Neural progenitor cell (in vitro differentiated cells): ENCODE measurements at places on chromosomes 4 and X.

- H3K36me3 ChIP-seq = no peaks in the 10 kb centered on the region
- no peak for DNase-seq
- H3K4me1 ChIP-seq = no peaks in the 10 kb centered on the region
- H3K4me3 ChIP-seq = no peak overlapping the region
- H3K27ac ChIP-seq = no peak overlapping the region
Measured at GRCh38 chr4:17535906-17536305, 20.9 kb downstream of the CLRN2 start.

- H3K27me3 ChIP-seq = no peaks in the 10 kb centered on the region
- DNase-seq = no peak
- no peaks in the 10 kb centered on the region for H3K4me1 ChIP-seq
- no peak overlapping the region for H3K4me3 ChIP-seq
- no peak overlapping the region for H3K27ac ChIP-seq
Measured at GRCh38 chr4:58776627-58777026, 1666.4 kb upstream of the IGFBP7 start.

GRCh38 chr4:53574528-53574927 lies 16.8 kb downstream of the LNX1 start:
- no peaks in the 10 kb centered on the region for H3K36me3 ChIP-seq
- H3K4me3 ChIP-seq = no peak overlapping the region
- no peak for DNase-seq
- no peak overlapping the region for H3K27ac ChIP-seq
- no peaks in the 10 kb centered on the region for H3K27me3 ChIP-seq

- no peak overlapping the region for H3K4me3 ChIP-seq
- H3K4me1 ChIP-seq = peaks cover 15% of the 10 kb centered on the region
- no peak overlapping the region for H3K27ac ChIP-seq
- no peaks in the 10 kb centered on the region for H3K27me3 ChIP-seq
Measured at GRCh38 chrX:41616935-41617334, 71.8 kb upstream of the GPR34 start.

DNA sequence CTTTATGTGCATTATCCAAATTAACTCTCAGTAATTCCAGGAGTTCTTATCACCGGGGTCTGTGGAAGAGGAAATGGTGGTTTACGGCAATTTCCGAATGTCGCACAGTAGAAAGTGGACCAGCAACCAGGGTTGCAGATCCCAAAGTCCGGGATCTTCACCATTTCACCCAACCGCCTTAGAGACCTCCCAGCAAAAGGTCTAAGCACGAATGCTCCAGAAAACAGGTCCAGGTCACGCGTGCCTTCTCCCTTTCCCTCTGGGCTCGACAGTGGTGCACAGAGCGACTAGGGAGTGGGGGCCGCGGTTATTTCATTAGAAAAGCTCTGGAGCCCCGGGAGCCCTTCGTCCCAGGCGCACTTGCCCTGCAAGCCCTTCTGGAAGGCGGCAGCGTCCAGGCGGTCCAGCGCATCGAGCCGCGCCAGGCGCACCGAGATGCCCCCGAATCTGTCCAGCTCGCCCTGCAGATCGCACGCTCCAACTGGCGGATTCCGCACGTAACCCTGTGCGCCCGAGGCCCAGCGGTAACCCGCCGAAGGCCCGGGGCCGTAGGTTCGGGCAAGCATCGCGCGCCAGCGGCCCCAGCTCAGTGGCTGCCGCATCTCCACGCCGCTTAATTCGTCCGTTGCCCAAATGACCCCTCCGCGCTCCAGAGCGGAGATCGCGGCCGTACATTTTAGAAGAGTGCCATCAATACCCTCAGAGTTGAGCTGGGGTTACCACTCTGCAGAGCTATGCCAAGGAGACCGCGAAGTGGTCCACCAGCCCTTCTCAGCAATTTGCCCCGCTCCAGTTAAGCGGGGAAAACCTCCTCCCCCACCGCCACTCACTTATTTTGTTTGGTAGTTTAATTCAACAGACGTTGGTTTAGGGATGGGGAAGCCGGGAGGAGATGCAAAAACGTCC lies at the start of gene NUDT6:
Gene NUDT6, minus strand, starts transcription at position 627 of the 906 bp plus-strand sequence. Its CDS starts 25 bp downstream, at position 602.
- H3K4me1 ChIP-seq = peaks cover 14% of the 10 kb centered on the region
- H3K36me3 ChIP-seq = no peaks in the 10 kb centered on the region
- H3K27ac ChIP-seq = peak within 1 kb of the TSS; percentile 86
- peak; percentile 88 for DNase-seq
- H3K4me3 ChIP-seq = peak within 1 kb of the TSS; percentile 92

DNA sequence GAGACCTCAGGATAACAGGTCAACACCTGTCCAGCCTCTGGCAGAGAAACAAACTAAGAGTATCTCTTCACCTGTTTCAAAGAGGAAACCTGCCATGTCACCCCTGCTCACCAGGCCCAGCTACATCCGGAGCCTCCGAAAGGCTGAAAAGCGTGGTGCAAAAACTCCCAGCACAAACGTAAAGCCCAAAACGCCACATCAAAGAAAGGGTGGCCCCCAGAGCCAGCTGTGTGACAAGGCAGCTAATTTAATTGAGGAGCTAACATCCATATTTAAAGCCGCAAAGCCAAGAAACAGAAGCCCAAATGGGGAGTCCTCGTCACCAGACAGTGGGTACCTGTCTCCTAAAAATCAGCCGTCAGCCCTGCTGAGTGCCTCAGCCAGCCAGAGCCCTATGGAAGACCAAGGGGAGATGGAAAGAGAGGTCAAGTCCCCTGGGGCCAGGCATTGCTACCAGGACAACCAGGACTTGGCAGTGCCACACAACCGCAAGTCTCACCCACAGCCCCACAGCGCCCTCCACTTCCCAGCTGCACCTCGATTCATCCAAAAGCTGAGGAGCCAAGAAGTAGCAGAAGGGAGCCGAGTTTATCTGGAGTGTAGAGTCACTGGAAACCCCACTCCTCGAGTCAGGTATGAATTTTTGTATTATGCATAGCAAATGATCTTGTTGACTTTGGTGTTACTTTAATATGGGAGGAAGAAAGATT lies 15.1 kb downstream of the PALLD start:
- no peak for DNase-seq
- no peaks in the 10 kb centered on the region for H3K27me3 ChIP-seq
- no peaks in the 10 kb centered on the region for H3K4me1 ChIP-seq
- no peak overlapping the region for H3K4me3 ChIP-seq
- no peaks in the 10 kb centered on the region for H3K36me3 ChIP-seq

GRCh38 chr4:163556650-163557391 lies 62.3 kb downstream of the TMA16 start:
- no peaks in the 10 kb centered on the region for H3K27me3 ChIP-seq
- no peaks in the 10 kb centered on the region for H3K4me1 ChIP-seq
- H3K36me3 ChIP-seq = peaks cover 6% of the 10 kb centered on the region
- H3K4me3 ChIP-seq = no peak overlapping the region
- DNase-seq = no peak

GRCh38 chr4:73676861-73677323 lies 56.7 kb upstream of the RASSF6 start:
- H3K36me3 ChIP-seq = no peaks in the 10 kb centered on the region
- H3K27ac ChIP-seq = no peak overlapping the region
- no peak overlapping the region for H3K4me3 ChIP-seq
- H3K4me1 ChIP-seq = no peaks in the 10 kb centered on the region
- DNase-seq = no peak
- no peaks in the 10 kb centered on the region for H3K27me3 ChIP-seq

DNA sequence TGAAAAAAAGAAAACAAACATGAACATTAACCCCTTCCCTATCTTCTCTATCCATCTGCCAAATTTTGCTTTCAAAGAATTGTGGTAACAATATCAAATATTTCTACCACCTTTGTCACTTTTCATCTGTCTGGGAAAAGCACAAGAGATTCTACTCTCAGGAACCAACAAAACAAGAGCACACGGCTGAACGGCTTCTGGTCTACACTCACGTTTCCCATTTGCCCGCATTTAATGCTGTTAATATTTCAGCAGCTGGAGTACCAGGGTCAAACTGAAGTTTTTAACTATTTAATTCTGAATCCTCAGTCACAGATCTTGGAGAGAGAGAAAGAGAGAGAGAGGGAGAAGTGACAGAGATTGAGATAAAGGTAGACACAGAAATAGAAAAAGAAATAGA lies 91.4 kb downstream of the UNC5C start:
- no peak for DNase-seq
- no peak overlapping the region for H3K4me3 ChIP-seq
- H3K36me3 ChIP-seq = no peaks in the 10 kb centered on the region
- no peak overlapping the region for H3K27ac ChIP-seq

DNA sequence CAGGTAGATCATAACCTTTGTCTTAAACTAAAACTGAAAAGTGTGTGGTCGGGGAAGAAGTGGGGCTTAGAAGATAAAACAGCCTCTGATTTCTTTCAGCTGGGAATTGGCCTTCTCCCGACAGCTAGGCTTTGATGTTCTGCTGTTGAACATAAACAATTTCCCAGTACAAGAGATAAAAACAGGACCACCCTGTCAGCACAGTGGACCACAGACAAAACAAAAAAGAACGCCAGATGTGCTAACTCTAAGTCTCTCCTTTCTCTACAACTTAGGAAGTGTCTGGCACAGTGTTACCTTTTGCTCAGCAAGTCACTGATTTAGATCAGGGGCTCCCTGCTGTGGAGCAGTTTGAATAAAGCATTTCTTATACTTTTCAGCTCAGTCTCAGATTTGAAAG lies 87.5 kb upstream of the UXT start:
- H3K27me3 ChIP-seq = no peaks in the 10 kb centered on the region
- no peaks in the 10 kb centered on the region for H3K36me3 ChIP-seq
- H3K4me3 ChIP-seq = no peak overlapping the region
- no peak for DNase-seq
- H3K27ac ChIP-seq = no peak overlapping the region
- no peaks in the 10 kb centered on the region for H3K4me1 ChIP-seq

GRCh38 chrX:155314260-155314659 lies 20.2 kb downstream of the CLIC2 start:
- no peaks in the 10 kb centered on the region for H3K27me3 ChIP-seq
- no peak overlapping the region for H3K27ac ChIP-seq
- no peaks in the 10 kb centered on the region for H3K4me1 ChIP-seq

GRCh38 chr4:184913356-184914143 lies 87.8 kb upstream of the ACSL1 start:
- H3K4me1 ChIP-seq = no peaks in the 10 kb centered on the region
- no peak overlapping the region for H3K27ac ChIP-seq
- DNase-seq = no peak
- H3K36me3 ChIP-seq = no peaks in the 10 kb centered on the region

GRCh38 chr4:85696661-85697060 lies 221.7 kb downstream of the ARHGAP24 start:
- H3K4me1 ChIP-seq = no peaks in the 10 kb centered on the region
- no peak for DNase-seq
- no peak overlapping the region for H3K4me3 ChIP-seq
- H3K27ac ChIP-seq = no peak overlapping the region

DNA sequence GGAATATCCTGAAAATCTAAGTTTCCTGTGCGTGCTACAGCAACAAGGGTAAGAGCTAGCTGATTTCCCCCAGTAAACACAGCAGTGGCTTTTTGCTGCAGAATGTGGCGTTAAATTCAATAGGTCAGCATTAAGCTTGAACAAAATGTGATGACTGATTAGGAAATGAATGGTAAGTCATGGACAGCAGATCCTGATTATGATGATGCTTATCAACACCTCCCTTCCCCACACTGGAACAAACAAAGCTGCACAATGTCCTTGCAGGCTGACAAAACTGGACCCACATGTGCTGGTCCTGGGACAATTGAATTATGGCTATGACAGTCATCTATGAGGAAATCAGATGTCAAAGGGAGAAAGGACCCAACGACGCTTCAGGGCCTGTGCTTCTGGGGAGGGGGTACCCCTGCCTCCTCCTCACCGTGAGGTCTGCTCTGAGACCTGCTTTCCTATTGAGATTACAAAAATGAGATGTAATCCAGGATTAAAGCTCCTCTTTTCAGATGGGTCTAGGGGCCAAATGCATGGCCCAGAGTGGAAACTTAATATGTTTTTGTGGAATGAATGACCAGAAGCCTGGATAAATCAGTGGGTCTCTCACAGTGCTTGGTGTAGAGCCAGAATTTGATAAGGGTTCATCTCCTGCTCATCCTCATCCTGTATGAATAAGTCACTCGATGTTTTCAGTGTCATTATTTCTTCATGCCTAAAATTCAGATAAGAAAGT lies 32.0 kb upstream of the BOD1L1 start:
- no peak overlapping the region for H3K27ac ChIP-seq
- no peaks in the 10 kb centered on the region for H3K36me3 ChIP-seq
